ENCODE measurements at places on chromosomes 6 and 20.

DNA sequence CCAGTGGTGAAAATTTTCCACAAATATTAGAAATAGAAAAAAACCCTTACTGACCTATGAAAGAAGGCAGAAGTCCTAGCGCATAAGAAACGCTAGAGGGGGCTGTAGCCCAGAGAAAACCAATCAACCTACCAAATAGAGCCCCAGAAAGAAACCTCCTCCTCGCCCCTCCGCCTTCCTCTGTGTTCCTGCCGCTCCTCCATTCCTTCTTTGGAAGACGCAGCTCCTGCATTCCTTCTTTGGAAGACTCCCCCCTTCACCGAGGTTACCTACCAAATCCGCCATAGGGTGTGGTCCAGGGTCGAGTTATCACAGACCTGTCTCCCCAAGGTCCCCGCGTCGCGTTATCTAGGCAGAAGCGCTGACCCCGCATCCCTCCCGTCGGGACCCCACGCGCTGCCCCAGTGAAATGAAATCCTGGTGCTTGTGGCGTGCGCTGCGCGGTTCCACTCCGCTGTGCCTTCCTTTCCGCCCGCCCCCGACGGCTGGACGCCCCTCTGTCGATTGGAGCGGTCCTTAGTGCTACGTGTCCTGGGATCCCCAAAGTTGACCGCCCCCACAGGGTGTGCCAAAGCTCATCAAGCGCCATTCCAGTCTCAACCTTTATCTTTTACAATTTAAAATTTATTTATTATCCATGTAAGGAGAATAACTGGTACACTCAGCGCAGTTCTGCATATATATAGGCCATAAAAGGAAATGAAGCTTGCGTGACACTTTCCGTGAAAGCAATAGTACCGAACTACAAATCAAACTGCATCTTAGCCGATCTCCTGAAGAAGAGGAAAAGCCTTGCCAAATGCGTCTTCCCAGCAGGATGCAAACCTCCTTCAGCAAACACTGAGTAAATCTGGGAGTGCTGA, 13.0 kb downstream of the RPP21 start:
- DNase-seq: peak; percentile 82

GRCh38 chr6:29087213-29087612, at the start of gene OR2B3:
TSS of gene OR2B3 (minus strand) at chr6:29087313. CDS start at chr6:29087248, 65 bp downstream.
- no peak for DNase-seq

GRCh38 chr6:3088968-3089367, 20.7 kb downstream of the RIPK1 start:
- DNase-seq: no peak

DNA sequence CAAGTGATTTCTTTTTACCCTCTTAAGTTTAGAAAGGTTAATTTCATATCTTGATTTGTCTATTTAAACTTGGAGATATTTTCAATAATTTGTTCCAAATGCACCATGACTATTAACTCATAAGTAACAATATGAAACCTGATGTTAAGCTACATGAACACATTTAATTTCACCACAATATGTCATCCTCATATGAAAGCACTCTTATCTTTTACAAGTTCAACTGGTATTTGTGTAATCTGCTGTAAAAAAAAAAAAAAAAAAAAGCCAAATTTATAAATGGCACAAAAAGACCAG, 110.4 kb downstream of the HFE start:
- no peak for DNase-seq

DNA sequence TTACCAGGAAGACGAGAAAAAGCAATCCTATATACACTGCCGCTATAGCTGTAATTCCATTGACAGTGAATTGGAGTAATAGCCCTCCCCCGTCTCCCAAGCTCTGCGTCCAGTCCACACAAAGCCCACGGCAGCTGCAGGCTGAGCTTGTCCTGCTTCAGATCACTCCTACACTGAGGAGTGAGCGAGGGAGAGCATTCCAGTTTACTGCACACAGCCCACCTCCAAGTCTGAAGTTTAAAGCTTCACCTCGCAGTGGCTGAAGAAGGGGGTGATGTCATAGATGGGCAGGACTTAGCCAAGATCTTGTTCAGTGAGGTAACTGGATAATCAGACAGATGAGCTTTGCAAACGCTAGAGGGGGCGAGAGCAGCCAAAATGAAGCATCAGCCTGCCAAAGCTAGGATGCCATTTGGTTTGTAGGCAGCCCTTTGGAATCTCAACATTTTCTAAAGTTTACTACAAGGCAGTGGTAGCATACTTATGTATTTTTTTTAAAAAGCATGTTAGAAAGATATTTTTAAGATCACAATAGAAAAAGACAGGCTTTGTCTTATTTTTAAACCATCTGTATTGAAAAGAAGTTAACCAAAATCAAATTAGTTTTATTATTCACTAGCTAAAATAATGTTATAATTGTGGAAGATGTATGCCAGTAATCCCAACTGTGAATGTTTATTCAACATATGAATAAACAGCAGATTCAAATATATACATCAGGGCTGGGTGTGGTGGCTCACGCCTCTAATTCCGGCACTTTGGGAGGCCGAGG, at the start of gene FLRT3:
FLRT3 (minus strand) TSS at position 213 of the 772 bp plus-strand sequence. CDS start 10,106 bp downstream, outside the sequence.
- peak; percentile 58 for DNase-seq

GRCh38 chr6:96236471-96236870, 220.7 kb downstream of the FUT9 start:
- DNase-seq: no peak

DNA sequence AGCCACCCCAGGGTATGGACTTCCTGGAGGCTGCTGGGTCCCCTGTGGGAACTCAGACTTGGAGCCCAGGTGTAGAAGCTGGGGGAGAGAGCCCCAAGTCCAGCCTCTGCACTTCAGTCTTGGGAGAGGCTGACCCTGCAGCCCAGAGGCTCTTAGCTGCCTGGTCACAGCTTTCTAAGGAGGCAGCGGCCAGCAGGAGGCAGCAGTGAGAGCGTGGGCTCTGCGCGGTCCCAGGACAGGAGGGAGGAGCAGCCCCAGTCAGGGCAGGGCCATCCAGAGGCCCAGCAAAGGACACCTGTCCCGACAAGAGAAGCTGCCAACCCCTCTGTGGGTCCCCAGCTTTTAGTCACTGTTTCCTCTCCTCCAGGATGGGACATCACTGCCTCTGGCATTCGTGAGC, 9.4 kb downstream of the TREML2 start:
- peak; percentile 32 for DNase-seq

DNA sequence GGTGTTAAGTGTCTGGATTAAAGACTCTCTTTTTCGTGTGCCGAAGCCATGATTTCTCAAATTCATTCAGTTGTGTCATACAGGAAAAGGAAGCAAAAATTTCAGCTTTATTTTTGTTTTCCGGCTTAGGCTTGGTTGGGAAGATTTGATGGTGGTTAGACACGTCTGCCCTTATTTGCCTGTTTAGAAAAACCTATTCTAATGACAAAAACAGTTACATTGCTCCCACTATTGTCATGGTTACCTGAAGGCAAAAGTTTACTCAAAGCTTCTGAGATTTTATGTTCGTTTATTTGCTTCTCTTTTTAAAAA, 982 bp downstream of the DNAJC5 start:
- peak; percentile 27 for DNase-seq
